ENCODE measurements at places on chromosomes 3 and 15.

DNA sequence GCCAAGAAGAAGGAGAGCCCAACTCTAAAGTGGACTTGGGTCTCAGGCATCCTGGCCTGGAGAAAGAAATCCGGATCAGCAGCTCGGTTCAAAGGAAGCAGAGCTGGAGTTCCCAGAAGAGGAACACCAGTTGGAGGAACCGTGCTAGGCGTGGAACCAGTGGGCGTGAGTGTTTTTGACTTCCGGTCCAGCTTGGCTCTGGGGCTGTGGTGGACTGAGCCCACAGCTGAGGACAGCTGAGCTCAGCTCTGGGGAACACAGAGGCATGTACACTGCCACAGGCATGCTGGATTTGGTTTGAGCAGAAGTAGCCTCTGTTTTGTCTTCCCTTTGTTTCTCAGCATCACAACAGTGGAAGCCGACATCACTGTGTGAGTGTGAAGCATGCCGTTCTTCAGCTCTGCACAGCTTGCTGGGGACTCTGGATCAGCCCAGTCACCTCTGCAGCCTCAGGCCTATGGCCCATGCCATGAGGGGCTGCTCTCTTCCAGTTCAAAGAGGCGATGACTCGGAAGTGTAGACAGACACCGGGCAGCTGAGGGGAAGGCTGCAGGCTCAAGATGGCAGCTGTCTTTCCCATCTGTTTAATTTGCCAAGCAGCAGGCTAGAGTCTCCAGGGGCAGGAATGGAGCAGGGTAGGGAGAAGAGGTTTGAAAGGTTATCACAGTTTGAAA, 185.8 kb upstream of the UBE3A start:
- no peak for DNase-seq

- DNase-seq: no peak
These were observed 86.7 kb upstream of the ANKRD34C start for GRCh38 chr15:79195802-79196201.

- DNase-seq: no peak
These were observed 71.8 kb upstream of the NDN start for GRCh38 chr15:23758891-23759290.

GRCh38 chr3:53525765-53526703, 31.6 kb downstream of the CACNA1D start:
- DNase-seq: no peak

GRCh38 chr15:40061212-40061901, 22.4 kb upstream of the SRP14 start:
- no peak for DNase-seq

GRCh38 chr3:171427771-171428320, 32.4 kb downstream of the TNIK start:
- DNase-seq: no peak

DNA sequence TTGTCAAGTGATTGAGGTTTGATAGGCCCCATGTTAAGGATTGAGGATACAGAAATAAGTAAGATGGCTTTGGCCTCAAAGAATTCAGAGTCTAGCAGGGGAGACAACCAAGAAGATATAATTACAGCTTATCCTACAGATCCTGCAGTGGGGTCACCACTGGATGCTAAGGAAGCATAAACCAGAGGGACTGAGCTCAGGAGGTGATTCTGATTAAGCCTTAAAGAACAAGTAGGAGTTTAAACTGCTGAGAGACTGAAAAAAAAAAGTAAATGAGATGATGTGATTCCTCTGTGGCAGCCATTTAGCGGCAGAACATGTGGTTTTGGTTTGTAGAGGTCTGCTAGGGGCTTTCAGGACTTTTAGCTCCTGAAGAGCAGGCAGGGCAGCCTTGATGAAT, 72.1 kb upstream of the ROPN1 start:
- DNase-seq: no peak

DNA sequence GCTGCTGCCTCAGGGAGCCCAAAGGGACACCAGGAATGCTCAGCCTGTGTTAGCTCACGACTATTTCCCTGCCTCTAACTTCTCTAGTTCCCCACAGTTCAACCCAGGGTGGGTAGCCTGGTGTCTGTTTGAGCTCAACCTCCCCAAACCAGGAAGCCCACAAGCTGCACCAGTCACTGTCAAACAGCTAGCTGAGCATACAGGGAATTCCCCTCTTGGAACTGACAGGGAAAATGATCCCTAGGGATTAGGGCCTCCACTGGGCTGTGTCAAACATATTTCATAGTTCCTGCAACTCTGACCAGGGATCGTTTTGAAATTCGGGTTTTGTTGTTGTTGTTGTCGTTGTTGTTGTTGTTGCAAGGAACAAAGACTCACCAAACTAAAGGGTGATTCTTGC, 147.1 kb upstream of the ICE2 start:
- no peak for DNase-seq

DNA sequence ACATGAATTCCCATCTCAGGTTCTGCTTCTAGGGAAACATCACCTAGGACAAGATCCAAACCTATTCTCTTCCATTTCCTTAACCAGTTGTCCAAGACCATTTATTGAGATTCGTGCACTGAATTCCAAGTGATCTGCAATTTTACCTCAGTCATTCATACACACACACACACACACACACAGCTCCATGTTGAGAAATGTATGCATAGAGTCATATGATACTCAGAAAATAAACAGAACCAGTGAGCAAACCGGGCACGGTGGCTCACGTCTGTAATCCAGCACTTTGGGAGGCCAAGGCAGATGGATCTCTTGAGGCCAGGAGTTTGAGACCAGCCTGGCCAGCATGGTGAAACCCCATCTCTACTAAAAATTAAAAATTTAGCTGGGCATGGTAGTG, 6.1 kb upstream of the KPNA1 start:
- DNase-seq: no peak

DNA sequence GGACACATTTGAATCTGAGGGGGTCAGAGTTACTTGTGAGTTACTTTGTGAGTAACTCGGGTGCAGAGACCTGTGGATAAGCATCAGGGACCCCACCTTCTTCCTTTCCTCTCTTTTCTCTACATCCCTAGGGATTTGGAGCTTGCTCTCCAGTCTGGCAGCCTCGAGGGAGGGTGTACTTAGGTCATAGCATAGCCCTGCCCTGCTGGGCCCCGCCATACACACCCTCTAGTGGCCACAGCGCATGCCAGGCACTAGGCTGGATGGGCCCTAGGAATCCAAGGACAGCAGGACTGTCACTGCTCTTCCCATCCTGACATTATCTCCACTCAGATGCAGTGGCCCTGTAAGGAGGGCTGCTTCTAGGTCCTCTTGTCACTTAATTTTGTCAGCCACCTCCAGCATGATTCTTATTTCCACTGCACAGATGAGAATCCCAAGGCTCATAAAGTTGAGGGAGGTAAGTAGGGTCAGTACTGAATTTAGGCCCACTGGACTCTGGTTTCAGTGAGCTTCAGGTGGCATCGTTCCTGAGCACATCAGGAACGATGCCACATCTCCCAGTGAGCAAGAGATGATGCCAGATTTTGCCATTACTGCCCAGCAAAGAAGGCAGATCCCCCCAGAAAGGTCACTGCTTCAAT, 3.6 kb upstream of the SMAD6 start:
- no peak for DNase-seq

- DNase-seq: no peak
These were observed 11.5 kb upstream of the CMTM8 start for GRCh38 chr3:32226875-32227500.

DNA sequence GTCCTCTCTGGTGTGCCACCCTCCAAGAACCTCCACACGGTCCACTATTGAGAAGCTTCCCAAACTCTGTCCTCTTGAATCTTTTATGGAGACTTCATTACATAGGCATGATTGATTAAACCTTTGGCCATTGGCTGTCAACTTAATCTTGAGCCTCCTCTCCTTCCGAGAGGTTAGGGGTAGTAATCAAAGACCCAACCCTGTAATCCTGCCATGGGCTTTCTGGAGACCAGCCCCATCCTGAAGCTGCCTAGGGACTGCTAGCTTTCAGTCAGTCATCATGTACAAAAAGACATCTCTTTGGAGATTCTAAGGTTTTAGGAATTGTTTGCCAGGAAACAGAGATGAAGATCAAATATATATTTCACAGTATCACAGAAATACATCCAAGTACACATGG, 37.0 kb downstream of the APH1B start:
- DNase-seq: no peak

DNA sequence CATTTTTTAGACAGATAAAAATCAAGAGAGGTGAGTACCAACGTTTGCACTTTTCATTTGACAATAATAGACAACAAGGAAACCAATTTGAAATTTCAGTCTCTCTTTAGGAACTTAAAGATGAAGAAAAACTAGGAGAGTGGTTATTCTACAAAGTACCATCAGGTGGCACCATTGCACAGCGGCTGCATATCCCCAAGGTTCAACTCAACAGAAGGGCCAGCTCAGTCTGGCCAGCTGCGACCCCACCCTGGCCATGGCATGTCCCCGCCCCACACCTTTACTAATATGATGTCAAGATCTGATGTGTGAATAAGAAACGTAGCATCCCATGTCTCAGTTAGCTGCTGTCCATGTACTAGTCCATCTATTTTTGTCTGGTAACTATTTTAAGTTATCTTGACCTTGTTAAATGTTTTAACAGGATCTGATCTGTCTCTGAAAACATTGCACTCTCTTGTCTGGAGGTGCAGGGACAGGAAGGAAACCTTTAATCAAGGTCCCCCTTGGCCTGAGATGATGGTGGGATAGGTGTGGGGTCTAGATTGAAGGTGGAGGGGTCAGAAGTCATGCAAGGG, 35.5 kb upstream of the CGNL1 start:
- no peak for DNase-seq

Data from stimulated activated CD4-positive, alpha-beta T cell treated with anti-CD3 and anti-CD28 coated beads, Interleukin-4, amount 100 ng/mL, for 48 hours (primary cell).